ENCODE measurements at places on chromosomes 5 and 9.

GRCh38 chr5:170630226-170630625, 126.4 kb downstream of the KCNIP1 start:
- DNase-seq, result no peak

DNA sequence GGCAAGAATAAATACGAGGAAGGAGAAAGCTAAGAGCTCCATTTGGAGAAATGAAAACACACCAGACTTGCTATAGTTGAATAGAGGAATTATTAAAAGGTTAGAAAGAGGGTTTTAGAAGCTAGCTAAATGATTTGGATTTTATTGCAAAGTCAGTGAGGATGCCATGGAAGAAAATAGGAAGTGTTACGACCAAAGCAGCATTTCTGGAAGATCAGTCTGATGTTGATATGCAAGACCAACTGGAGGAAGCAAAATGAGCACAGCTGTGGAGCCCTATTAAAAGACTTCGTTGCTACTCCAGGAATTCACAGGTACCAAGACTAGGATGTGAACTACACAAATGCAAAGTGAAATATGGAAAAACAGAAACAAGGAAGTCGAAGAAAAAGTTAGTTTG, 2.1 kb downstream of the DHX29 start:
- DNase-seq, result no peak

GRCh38 chr5:134512661-134512999, 12.8 kb upstream of the JADE2 start:
- no peak for DNase-seq

- DNase-seq, result no peak
Observed at GRCh38 chr9:87405677-87406542, 91.8 kb upstream of the DAPK1 start.

DNA sequence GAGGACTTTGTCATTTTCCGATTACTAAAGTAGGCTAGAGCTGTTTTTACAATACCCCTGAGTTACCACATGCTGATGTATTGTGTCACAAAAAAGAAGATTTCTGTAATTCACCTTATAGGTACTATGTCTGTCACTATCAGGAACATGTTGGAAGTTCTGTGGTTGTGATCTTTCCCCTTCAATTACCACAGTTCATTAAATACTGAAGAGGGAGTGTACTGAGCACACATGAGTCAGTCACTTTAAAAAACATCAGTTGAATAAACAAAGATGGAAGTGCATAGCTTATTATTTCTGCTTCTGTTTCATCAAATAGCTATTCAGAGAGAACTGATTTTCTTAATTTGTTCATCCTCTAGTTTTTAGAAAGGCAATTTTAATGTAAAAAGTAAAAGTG, 31.7 kb downstream of the AP3S1 start:
- no peak for DNase-seq

DNA sequence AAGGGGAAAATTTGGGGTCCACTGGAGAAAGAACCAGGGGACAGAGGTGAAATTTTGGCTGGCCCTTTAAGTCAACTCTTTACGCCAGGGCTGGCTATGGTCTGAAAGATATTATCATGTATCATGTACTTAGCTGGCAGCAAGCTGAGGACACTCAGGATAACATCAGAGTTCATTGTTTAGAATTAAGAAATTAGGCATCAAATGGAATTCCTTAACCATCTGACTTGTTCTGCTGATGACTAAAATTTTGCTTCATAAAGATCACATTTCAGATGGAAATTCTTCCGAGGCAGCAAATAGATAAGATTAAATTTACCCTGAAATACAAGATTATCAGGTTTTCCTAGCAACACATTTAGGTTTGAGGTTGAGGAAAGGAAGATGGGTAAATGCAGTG, 269.4 kb upstream of the KLF9 start:
- no peak for DNase-seq

DNA sequence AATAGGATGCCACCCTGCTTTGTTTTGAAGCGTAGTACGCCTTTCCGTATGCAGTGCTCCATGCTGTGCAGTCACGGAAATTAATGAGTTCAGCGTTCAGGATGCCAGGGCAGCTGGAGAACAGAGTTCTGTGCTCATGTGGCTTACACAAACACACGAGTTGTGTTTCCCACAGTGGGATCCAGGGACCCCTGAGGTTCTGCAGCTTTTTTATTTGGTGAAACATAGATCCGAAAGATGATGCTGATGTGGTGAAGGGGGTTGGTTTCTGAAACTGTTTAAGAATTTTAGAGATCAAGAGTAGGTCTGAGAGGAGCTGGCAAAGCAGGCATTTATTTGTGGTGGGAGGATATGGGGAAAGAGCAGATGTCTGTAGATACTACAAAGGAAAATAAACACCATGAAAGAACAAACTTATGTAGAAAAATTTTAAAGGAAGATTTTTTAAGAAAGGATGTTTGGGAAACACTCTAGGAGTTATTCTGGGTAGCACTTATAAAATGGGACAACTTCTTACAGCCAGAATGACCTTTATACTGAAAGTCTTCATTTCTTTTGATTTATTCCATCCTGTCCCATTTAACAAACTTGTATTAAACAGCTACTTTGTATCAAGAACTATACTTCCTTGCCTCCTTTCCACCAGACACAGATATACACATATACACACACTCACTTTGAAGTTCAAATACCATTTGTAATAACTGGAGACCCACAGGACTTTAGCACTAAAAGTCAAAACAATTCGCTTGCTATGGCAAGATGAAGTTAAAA, 52.7 kb downstream of the ITGA1 start:
- DNase-seq, result no peak

Measured in stimulated activated CD4-positive, alpha-beta T cell treated with anti-CD3 and anti-CD28 coated beads, Interleukin-15, amount 100 ng/mL, for 1 hour (primary cell).